ENCODE measurements at places on chromosomes 13 and 19.
A peak's percentile ranks its signal among the peaks of the same experiment; 100 is the strongest.

DNA sequence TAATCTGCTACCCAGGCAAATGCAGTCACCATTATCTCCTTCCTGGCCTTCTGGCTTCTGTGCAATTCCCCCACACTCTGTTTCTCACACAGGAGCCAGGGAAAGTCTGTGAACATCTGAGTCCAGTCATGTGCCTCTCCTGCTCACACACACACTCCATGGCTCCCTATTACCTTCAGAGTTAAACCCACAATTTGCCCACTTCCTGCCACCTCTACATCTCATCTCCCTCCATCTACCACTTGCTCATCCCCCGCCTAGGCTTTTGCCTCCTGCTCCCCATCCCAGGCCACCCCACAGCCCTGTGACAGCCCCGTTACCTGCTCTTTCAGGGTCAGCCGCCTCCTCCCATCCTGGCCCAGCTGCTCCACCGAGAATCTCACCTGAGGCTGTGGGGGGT, 13.5 kb downstream of the IL12RB1 start:
- no peak for DNase-seq

DNA sequence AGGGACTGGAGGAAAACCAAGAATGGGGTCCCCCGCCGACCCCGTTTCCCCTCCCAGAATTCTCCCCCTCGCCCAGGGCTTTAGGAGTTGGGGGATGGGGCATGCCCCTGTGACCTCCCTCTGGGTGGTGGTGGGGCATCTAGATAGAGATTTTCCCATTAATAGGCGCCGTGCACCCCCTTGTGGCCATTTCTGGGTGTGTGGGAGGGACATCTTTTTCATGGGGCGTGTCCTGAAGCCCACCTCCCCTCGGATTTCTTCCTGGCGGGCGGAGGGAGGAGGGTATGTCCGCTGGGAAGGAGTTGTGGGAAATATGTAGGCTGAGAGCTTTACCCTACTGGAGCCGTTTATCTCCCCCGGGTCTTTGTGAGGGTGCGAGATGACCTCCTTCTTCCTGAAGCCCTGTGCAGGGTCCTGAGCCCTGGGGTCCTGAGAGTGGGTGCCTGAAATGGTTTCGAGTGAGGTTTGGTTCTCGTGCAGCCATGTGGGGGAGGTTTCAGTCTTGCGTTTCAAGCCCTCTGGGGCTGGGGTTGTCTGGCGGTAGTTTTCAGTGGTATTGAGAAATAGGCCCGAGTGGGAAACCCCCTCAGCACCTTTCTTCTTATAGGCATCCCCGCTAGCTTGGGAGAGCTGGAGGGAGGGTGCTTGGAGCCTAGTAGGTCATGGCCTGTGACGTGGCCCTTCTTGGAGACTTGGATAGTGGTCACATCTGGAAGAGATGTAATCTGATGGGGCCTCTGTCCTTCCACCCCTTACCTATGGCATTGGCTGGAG, 1.0 kb downstream of the PRMT1 start:
- DNase-seq, result no peak

DNA sequence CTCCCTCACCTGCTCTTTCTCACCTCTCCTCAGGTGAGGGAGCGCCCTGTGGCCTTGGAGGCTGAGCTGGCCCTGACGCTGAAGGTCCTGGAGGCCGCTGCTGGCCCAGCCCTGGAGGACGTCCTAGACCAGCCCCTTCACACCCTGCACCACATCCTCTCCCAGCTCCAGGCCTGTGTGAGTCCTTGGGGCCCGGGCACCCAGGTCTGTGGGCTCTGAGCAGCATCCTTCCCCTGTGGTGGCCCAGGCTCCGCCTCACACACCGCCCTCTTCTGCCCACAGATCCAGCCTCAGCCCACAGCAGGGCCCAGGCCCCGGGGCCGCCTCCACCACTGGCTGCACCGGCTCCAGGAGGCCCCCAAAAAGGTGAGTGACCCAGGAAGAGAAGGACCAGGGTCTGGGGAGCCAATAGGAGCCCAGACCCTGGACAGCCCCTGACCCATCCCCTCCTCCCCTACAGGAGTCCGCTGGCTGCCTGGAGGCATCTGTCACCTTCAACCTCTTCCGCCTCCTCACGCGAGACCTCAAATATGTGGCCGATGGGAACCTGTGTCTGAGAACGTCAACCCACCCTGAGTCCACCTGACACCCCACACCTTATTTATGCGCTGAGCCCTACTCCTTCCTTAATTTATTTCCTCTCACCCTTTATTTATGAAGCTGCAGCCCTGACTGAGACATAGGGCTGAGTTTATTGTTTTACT, 1.9 kb downstream of the IFNL1 start:
- DNase-seq, result no peak

DNA sequence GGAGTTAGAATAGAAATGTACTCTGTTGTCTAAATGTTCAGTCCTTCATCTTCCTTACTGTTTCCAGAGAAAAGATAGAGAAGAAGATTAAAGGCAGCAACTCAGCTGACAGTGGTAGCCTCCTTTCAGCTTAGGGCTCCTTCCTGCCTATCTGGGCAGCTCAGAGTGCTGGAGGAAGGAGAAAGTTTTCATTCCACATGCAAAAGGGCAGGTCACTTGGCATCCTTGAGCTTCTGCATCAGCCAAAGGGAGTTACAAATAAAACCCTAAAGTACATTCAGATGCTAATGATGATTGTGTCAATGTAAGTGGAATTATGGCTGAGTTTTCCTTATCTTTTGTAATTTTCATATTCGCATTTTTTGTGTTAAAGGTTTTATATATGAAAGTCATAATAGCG, 58.9 kb downstream of the ESD start:
- no peak for DNase-seq

DNA sequence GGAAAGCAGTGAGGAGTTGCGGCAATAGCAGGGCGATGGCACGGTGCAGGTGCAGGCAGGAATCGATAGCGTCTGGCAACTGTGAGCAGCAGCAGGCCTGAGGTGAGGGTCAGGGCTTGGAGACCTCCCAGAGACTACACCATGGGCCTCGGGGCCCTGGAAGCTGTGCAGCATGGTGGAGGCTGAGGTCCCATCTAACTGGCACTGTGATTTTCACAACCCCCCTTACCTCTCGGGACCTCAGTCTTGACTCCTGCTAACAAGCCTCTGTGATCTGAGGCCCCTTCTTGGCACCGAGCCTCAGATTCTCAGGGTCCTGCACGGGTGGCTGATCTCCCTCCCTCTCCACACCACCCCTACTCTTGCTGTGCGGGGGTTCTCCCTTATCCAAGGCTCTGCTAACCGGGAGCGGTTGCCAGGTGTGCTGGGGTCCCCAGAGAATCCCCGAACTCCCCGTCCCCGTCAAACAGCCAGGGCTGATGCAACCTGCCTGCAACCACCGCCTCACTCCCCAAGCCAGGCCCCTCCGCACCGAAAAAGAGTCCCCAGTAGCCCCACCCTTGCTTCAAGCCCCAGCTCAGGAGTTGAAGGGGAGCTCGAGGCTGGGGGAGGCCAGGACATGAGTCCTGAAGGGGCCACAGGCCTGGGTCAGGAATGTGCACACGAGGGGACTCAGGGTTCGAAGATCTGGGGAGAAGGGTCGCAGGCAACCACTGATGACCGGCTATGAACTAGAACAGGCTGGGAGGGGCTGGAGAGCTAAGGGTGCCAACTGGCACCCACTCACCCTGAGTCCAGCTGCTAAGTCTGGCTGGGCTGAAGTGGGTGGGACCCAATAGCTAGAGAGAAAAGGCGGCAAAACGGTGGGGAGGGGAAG, 4.8 kb upstream of the ATF5 start:
- DNase-seq, result no peak

DNA sequence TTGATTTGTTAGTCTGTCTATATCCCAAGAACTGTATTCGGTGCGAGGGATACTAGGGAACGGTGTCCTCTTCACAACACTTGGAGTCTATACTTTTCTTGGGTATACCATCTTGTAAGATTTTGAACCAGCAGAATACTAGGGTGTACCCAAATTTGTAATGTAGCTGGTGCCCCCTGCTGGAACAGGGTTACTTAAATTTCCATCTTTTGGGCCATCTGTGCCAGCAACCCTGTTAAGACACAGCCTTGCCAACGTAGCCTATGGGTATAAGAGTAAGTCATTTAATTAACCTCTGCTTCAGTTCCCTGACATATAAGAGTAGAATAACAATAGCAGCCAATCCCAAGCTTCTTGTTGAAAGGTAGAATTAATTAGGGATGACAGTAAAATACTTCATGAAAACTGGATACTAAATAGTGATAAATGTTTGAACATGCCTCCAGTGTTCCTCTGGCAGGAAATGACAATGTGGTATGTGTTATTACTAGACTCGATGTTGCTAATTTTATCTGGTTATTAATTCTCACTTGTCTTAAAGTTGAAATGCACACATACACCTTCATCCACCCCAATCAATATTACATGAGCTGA, 607.6 kb downstream of the FGF9 start:
- DNase-seq, result no peak

DNA sequence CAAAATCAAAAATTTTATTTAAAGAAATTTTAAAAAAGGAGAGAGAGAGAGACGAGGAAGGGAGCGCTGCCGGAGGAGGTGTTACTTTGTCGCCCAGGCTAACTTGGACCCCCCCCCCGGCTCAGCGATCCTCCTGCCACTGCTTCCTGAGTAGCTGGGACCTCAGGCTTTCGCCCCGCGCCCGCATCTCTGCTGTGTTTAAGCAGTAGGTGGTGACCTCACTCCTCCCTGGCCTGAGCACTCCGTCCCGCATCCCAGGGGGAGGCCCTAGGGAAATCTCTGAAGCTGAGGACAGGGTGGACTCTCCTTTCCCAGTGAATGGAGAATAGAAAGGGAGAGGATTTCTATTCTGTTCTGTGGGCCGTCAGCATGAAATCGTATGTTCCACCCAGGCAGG, 485 bp upstream of the ZNF845 start:
- no peak for DNase-seq

GRCh38 chr13:80363890-80364503, 23.1 kb upstream of the SPRY2 start:
- DNase-seq, result peak; percentile 42

DNA sequence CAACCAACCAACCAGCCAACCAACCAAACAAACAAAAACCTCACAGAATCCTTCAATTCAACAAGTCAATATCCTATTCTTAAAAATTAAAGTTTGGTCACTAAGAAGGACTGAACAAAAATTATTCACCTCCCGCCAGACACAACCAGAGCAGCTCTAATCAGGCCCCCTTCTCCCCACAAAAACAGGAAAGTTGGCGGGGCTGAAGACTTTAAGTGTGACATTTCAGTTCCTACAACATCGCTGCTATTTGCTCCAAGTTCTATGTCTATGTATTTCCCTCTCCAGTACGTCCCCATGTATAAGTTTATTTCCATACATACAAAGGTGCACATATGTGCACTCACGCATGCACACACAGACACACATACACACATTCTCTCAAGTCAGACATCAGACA, 32.8 kb upstream of the STK24 start:
- DNase-seq, result no peak

- DNase-seq, result no peak
These were observed 4.8 kb downstream of the DMPK start for GRCh38 chr19:45777395-45777961.

DNA sequence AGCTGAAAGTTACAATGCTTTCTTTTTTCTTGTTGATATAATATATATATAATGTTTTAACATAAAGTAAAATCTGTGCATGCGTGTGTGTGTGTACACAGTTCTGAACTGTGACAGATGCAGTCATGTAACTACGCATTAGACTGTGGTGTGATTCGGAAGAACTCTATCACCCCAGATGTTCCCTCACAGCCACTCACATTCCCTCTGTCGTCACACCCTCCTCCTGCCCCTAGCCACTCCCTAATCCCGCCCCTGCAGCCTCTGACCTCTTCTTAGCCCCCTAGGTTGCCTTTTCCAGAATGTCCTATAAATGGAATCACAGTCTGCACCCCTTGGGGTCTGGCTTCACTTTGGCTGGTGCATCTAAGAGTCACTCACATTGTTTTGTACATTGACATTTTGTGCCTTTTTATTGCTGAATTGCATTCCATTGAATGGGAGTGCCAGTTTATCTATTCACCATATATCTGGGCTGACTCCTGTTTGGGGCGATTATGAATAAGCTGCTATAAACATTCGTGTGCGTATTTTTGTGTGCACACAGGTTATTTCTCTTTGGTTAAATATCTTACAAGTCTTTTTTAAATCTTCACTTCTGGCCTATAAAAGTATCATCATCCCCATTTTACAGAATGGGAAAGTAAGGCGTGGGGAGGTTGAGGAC, 20.4 kb downstream of the DHRS12 start:
- no peak for DNase-seq

DNA sequence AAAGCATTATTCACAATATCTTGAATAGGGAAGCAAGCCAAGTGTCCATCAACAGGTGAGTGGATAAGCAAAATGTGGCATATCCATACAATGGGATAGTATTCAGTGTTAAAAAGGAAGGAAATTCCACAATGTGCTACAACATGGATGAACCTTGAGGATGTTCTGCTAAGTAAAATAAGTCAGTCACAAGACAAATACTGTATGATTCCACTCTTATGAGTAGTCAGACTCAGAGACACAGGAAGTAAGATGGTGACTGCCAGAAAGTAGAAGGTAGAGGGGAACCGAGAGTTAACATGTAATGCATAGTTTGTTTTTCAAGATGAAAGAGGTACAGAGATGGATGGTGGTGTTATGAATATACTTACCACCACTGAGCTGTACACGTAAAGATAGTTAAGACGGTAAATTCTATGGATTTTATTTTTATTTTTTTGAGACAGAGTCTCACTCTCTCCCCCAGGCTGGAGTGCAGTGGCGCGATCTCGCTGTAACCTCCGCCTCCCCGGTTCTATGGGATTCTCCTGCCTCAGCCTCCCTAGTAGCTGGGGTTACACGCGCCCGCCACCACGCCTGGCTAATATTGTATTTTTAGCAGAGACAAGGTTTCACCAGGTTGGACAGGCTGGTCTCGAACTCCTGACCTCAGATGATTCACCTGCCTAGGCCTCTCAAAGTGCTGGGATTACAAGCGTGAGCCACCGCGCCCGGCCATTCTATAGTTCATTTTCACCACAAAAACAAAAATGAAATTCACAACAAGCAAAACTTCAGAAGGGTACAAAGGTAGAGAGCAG, 1.0 kb upstream of the CHAMP1 start:
- DNase-seq, result peak; percentile 43
